ENCODE measurements at places on chromosomes 4 and X.

DNA sequence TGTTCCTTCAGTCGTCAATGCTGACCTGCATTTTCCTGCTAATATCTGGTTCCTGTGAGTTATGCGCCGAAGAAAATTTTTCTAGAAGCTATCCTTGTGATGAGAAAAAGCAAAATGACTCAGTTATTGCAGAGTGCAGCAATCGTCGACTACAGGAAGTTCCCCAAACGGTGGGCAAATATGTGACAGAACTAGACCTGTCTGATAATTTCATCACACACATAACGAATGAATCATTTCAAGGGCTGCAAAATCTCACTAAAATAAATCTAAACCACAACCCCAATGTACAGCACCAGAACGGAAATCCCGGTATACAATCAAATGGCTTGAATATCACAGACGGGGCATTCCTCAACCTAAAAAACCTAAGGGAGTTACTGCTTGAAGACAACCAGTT lies 12.6 kb downstream of the TLR8 start:
- DNase-seq: no peak

DNA sequence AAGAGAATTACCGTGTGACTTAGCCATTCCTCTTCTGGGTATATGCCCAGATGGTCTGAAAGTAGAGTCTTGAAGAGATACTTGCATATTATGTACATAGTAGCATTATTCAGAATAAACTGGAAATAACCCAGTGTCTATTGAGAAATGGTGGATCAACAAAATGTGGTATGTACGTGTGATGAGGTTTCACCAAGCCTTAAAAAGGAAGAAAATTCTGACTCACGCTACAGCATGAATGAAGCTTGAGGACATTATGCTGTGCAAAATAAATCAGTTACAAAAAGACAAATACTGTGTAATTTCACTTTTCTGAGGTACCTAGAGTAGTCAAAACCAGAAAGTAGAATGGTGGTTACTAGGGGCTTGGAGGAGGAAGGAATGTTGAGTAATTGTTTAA lies 37.3 kb downstream of the GBA3 start:
- no peak for DNase-seq

GRCh38 chr4:41989994-41990364 lies 351 bp upstream of the SLC30A9 start:
- DNase-seq: no peak

- DNase-seq: no peak
These were observed 308.0 kb downstream of the PPP3CA start for GRCh38 chr4:101039367-101039766.
